Natural killer cell treated with Interleukin-12 subunit alpha and Interleukin-12 subunit beta and Interleukin-15 and Interleukin-18, amount 100 ng/mL, for 72 hours (primary cell): ENCODE measurements at places on chromosomes 7 and 10.

DNA sequence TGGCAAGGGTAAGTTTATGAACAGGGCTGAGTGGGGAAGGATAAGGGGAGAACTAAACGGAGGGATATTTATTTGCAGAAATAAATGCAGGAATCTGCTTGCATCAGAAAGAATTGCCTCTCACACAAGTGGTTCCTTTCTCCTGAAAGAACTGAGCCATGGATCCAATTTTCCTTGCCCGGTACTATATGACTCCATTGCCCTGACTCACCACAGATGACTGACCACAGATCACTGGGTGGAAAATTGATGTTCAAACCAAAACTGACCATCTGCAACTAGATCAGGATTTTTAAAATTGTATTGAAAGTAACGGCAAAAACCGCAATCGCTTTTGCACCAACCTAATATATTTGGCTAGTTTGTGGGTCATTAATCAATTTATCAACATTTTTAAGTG is 6.2 kb upstream of the MACC1 start:
- no peaks in the 10 kb centered on the region for H3K36me3 ChIP-seq
- DNase-seq: no peak
- no peak overlapping the region for H3K4me3 ChIP-seq
- H3K27ac ChIP-seq: no peak overlapping the region
- H3K27me3 ChIP-seq: no peaks in the 10 kb centered on the region

DNA sequence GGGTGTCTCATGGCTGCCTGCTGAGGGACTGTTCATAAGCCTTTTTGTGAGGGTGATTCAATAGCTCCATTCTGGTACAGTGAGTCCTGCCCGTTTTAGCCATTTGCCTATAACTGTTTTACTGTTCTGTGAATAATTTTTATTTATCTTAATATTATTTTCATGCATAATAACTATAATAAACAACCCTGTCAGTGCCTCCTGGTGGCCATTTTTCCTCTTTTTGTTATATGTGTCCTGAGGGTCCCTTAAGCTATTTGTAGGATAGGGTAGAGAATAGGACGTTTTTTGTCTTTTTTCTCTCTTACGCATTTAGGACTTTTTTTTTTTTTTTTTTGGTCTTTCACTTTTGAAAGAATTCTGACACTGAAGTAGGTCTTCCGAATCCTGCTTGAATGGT is 2.9 kb downstream of the C1QL3 start:
- no peak overlapping the region for H3K27ac ChIP-seq
- no peak overlapping the region for H3K4me3 ChIP-seq
- H3K27me3 ChIP-seq: peaks cover 19% of the 10 kb centered on the region
- no peaks in the 10 kb centered on the region for H3K36me3 ChIP-seq
- H3K4me1 ChIP-seq: peaks cover 5% of the 10 kb centered on the region

DNA sequence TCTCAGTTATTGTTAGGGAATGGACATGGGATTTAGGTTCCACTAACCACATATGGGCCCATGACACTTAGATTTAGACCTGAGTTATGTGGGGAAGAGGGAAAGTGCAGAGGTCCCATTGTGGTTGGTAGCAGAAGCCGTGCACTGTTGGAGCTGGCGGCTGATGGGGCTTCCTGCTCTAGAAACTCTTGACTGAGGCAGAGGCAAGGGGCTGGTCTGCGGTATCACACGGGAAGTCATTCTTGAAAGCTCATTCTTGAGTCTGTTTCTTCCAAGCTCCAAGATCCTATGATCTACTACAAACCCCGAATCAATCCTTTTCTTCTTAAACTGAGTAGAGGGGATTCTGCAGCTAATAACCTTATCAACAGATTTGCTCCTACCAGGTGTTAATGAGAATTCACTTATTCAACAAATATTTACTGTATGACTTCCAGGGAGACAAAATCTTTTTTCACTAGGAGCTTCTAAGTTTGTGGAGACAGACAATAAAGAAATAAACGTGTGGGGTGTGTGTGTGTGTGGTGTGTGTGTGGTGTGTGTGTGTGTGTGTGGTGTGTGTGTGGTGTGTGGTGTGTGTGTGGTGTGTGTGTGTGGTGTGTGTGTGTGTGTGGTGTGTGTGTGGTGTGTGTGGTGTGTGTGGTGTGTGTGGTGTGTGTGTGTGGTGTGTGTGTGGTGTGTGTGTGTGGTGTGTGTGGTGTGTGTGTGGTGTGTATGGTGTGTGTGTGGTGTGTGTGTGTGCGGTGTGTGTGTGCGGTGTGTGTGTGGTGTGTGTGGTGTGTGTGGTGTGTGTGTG is 57.1 kb downstream of the AOC1 start:
- no peaks in the 10 kb centered on the region for H3K36me3 ChIP-seq
- H3K27me3 ChIP-seq: peaks cover 60% of the 10 kb centered on the region
- peak; percentile 67 for DNase-seq
- H3K4me3 ChIP-seq: peak overlapping the region; percentile 6
- peak overlapping the region; percentile 9 for H3K27ac ChIP-seq

- no peak overlapping the region for H3K4me3 ChIP-seq
- DNase-seq: no peak
- no peaks in the 10 kb centered on the region for H3K27me3 ChIP-seq
- peaks cover 13% of the 10 kb centered on the region for H3K36me3 ChIP-seq
These were observed 67.9 kb downstream of the ATAD1 start for GRCh38 chr10:87750001-87750671.

GRCh38 chr7:73704640-73705550 is 14.6 kb downstream of the STX1A start:
- H3K27ac ChIP-seq: no peak overlapping the region
- peaks cover 21% of the 10 kb centered on the region for H3K4me1 ChIP-seq
- DNase-seq: no peak
- H3K27me3 ChIP-seq: no peaks in the 10 kb centered on the region
- H3K4me3 ChIP-seq: no peak overlapping the region

GRCh38 chr7:155820788-155821187 is 8.5 kb upstream of the SHH start:
- H3K4me1 ChIP-seq: peaks cover 6% of the 10 kb centered on the region
- H3K27me3 ChIP-seq: peaks cover 19% of the 10 kb centered on the region
- no peak for DNase-seq
- no peak overlapping the region for H3K4me3 ChIP-seq

- no peaks in the 10 kb centered on the region for H3K36me3 ChIP-seq
- peaks cover 14% of the 10 kb centered on the region for H3K4me1 ChIP-seq
- no peaks in the 10 kb centered on the region for H3K27me3 ChIP-seq
- DNase-seq: no peak
- no peak overlapping the region for H3K4me3 ChIP-seq
These were observed 203.8 kb downstream of the ZMYND11 start for GRCh38 chr10:339038-339391.

GRCh38 chr10:125592897-125593296 is 90.1 kb downstream of the TEX36 start:
- H3K4me3 ChIP-seq: no peak overlapping the region
- no peak for DNase-seq
- peaks cover 50% of the 10 kb centered on the region for H3K27me3 ChIP-seq
- no peak overlapping the region for H3K27ac ChIP-seq

DNA sequence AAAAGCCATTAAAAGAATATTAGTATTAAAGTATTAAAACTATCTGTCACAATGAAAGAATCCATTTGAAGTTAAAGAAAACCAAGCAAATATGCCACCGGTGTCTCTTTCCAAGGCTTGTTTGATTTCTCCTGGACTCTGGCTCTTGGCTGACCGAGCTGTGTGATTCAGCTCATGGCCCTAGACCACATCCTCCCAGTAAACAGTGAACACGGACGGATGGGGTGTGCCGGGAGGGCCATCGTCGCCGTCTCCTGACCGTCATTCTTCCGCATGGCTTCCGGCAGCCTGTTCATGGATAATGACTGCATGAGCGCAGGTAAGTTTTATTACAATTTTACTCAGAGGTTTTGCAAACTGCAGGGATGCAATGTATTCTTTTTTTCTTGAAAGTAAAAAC is 218.5 kb downstream of the DNAJB6 start:
- H3K27ac ChIP-seq: no peak overlapping the region
- H3K4me3 ChIP-seq: no peak overlapping the region
- H3K36me3 ChIP-seq: no peaks in the 10 kb centered on the region
- no peak for DNase-seq
- no peaks in the 10 kb centered on the region for H3K27me3 ChIP-seq
- H3K4me1 ChIP-seq: peaks cover 3% of the 10 kb centered on the region

GRCh38 chr10:44864051-44864450 is 47.1 kb upstream of the TMEM72 start:
- H3K36me3 ChIP-seq: no peaks in the 10 kb centered on the region
- no peak overlapping the region for H3K27ac ChIP-seq
- peaks cover 9% of the 10 kb centered on the region for H3K4me1 ChIP-seq

- H3K27ac ChIP-seq: no peak overlapping the region
- H3K36me3 ChIP-seq: no peaks in the 10 kb centered on the region
- no peak for DNase-seq
- H3K27me3 ChIP-seq: no peaks in the 10 kb centered on the region
- H3K4me1 ChIP-seq: no peaks in the 10 kb centered on the region
These were observed 174.5 kb downstream of the AHR start for GRCh38 chr7:17472939-17473338.

GRCh38 chr10:49539320-49539885 is 482 bp upstream of the ERCC6 start:
- peaks cover 22% of the 10 kb centered on the region for H3K27me3 ChIP-seq
- H3K4me1 ChIP-seq: peaks cover 38% of the 10 kb centered on the region
- H3K36me3 ChIP-seq: no peaks in the 10 kb centered on the region
- H3K4me3 ChIP-seq: peak overlapping the region; percentile 95
- DNase-seq: no peak

GRCh38 chr7:81507221-81507620 is 262.6 kb downstream of the HGF start:
- H3K4me1 ChIP-seq: no peaks in the 10 kb centered on the region
- no peak overlapping the region for H3K4me3 ChIP-seq
- no peaks in the 10 kb centered on the region for H3K27me3 ChIP-seq
- H3K36me3 ChIP-seq: peaks cover 6% of the 10 kb centered on the region

GRCh38 chr7:101666293-101666692 is 37.2 kb upstream of the MYL10 start:
- no peaks in the 10 kb centered on the region for H3K36me3 ChIP-seq
- DNase-seq: no peak
- no peak overlapping the region for H3K27ac ChIP-seq
- H3K27me3 ChIP-seq: no peaks in the 10 kb centered on the region
- no peaks in the 10 kb centered on the region for H3K4me1 ChIP-seq

DNA sequence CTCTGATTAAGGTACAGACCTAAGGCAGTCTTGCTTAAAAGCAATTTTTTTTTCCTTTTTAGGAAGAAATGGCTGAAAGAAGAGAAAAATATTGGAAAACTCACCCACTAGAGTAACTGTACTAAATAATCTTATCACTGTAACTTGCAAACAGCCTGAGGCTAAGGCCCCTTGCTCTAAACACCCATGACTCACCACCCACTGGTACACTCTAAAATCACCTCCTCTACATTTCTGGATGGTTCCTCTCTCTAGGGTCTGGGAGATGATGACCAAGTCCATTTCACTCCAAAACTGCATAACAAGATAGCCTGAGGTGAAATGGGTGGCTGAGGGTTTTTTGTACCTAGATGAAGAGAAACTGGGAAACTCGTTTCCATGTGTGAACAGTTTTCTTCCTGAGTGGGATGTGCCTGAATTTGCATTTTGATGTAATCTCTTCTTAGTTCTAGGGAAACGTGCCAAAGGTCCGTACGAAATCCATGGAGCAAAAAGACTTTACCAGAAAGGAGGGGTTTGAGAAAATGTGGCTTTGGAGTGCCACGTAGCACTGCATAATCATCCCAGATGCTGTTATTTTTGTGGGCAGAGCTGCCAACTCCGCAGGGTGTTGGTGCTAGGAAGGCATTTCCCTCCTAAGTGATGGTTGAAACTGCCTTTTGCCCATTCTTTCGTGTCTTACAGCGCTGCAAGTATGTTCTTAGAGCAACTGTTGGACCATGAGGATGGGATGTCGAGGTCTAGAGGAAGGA is 113.5 kb upstream of the C10orf90 start:
- H3K27ac ChIP-seq: no peak overlapping the region
- H3K27me3 ChIP-seq: no peaks in the 10 kb centered on the region
- H3K4me3 ChIP-seq: no peak overlapping the region
- no peaks in the 10 kb centered on the region for H3K36me3 ChIP-seq
- DNase-seq: no peak

- no peak overlapping the region for H3K4me3 ChIP-seq
- H3K27me3 ChIP-seq: no peaks in the 10 kb centered on the region
- no peak for DNase-seq
- no peak overlapping the region for H3K27ac ChIP-seq
- H3K36me3 ChIP-seq: no peaks in the 10 kb centered on the region
These were observed 96.5 kb downstream of the ZMIZ1 start for GRCh38 chr10:79165070-79165778.

DNA sequence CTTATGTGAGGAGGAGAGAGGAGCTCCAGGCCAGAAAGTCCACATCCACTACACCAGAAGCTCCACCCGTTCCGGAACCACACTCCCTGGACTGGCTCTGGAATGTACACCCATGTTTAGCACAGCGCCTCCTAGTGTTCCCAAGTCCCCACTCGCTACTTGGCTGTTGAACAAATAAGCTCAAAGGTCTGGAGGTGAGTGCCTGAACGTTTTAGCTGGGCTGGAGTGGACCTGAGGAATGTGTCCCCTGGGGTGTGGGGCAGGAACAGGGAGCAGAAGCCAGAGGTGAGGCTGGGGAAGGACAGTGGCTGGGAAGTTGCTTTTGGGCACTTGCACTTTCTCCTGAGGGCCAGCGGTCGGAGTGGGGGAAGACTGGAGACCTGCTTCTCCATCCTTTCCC is 164.1 kb upstream of the CDCA7L start:
- H3K27ac ChIP-seq: no peak overlapping the region
- no peak overlapping the region for H3K4me3 ChIP-seq
- no peak for DNase-seq
- no peaks in the 10 kb centered on the region for H3K36me3 ChIP-seq
- peaks cover 9% of the 10 kb centered on the region for H3K27me3 ChIP-seq

DNA sequence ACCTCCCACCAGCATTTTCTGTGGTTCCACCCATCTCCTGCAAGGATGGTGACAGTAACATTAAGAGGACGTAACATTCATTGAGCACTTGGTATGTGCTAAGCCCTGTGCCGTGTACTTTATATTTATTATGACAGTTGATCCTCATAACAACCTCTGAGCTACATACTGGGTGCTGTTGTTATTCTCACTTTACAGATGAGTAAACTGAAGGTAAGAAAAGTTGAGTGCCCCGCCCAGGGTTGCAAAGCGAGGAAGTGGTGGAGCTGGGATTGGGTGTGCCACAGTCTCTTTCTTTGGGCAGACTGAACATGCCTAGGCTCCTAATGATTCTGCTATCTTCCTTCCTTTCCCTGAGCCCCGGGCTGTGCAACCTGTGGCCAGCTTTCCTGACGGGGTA is 107.4 kb downstream of the SH3PXD2A start:
- no peaks in the 10 kb centered on the region for H3K36me3 ChIP-seq
- no peak overlapping the region for H3K4me3 ChIP-seq
- H3K4me1 ChIP-seq: peaks cover 8% of the 10 kb centered on the region
- no peaks in the 10 kb centered on the region for H3K27me3 ChIP-seq
- DNase-seq: no peak
